Stimulated activated CD8-positive, alpha-beta memory T cell treated with anti-CD3 and anti-CD28 coated beads, Interleukin-2, amount 100 ng/mL, for 48 hours (primary cell): ENCODE measurements at places on chromosomes 16 and 17.

DNA sequence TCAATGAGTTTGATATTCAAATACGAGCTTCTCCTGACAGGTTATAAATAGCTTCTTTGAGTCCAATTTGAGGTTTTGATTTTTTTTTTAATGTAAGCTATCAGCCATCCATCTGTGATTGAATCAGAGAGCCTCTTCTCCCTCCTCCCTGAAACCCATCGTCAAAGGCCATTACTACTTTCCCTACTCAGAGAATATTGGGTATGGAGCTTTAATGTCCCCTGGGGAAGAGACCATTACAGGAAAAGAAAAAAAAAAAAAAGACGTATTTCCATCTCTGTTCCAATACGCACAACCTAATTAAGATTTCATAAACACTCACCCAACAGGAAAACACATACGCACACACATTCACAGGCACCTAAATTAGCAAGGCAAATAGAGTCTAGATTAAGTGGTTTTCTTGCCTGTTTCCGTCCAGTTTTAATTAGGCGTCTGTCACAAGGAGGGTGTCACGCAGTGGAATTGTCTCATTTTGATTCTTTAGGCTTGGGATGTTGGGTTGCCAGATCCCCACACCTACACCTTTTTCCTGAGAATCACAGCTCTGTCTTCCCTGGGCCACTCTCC, 194.3 kb upstream of the RPL38 start:
- DNase-seq: no peak

GRCh38 chr17:8841844-8842243, 25.6 kb downstream of the PIK3R6 start:
- no peak for DNase-seq

DNA sequence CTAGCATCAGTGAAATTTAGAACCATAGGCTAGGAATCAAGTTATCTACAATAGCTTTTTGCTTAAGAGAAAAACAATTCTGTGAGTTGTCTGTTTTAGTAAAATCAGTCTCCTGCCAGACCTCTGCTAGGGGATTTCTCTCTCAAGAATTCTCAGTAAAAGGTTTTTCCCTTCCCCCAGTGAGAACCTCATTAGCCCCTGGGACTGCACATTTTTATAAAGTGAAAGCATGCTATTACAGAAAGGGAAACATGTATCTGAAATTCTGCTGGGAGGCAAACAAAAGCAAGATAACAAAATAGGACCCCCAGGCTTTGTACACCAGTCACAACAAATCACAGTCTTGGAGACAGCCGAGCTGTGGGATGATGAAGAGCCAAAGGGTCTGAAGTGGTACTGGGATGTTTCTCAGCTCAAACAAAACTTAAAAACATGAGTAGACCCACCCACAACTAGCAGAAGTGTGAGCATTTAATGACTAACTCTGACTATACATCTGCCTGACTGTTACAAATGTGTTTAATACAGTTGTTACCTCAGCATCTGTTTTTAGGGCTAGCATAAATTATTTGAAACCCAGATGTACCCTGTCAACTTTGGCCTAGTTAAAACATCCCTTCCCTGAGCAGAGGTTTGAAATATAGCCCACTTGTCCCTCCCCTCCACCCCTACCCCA, 20.0 kb upstream of the GLG1 start:
- DNase-seq: no peak

DNA sequence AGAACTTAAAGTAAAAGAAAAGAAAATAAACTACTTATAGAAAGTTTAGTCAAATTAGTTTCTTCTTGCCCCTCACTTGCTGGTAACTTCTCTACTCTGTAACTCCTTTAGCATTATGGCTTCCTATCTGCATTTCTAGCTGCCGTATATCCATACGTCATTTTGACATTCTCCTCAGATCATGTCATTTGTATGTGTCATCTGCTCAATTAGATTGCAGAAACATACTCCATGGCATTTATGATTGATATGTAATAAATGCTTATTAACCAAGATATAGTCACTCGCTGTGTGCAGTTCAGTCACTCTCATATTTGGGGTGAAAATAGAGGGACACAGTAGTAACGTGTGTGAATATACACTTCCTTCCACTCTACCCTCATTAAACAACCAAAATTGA, 103.4 kb downstream of the ZNF18 start:
- DNase-seq: no peak

DNA sequence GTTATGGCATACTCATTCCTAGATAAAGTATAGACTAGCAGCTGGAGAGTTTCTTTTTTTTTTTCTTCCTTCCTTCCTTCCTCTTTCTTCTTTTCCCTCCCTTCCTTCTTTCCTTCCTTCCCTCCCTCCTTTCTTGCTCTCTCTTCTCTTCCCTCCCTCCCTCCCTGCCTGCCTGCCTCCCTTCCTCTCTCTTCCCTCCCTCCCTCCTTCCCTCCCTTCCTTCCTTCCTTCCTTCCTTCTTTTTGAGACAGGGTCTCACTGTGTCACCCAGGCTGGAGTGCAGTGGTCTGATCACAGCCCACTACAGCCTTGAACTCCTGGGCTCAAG, 7.0 kb upstream of the SNTB2 start:
- no peak for DNase-seq

DNA sequence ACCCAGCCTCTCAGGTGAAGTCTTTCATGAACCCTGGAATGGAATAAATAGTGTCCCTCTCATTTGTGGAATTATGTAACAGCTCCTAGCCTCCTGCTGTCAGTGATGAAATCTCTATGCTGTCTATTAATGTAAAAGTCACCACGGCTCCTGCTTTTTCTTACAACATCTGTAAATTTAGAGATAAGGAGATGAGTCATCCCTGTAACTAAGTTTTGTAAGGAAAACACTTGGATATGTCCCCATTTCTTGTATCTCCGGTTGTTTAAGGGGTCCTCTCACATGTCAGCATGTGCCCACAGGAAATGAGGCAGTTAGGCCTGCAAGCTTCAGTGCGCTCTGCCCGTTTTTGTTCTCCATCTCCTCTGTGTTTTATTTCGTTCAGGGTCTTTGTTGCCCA, 2.8 kb upstream of the NAT9 start:
- DNase-seq: no peak
